ENCODE measurements at places on chromosomes 5 and 9.

DNA sequence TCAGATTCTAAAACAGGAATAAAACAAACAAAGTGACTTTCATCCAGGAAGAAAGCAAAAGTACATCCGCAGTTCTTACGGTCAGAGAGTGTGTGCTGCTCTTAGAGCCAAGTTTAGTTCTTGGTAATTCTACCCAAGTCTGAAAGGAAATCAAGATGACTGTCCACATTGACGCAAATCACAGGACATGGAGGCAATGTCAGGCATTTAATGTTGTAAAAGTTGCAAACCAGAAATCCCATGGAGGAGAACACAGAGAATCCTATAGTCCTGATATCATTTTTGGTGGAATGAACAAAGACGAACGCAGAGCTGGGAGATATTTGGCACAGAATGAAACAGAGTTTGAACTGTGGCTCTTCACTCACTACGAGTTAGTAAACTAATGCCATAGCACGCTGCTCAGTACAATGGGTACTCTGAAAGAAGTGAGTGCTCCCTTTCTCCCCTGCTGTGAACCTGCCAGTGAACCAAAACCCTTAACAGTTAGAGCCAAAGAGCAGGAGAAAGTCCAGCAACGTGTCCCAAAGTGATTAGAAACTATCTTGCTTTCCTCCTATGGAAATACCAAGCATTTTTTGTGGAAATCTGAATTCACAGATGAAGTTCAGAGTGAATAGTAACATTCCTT is 74.3 kb downstream of the MUSK start:
- no peak for DNase-seq

DNA sequence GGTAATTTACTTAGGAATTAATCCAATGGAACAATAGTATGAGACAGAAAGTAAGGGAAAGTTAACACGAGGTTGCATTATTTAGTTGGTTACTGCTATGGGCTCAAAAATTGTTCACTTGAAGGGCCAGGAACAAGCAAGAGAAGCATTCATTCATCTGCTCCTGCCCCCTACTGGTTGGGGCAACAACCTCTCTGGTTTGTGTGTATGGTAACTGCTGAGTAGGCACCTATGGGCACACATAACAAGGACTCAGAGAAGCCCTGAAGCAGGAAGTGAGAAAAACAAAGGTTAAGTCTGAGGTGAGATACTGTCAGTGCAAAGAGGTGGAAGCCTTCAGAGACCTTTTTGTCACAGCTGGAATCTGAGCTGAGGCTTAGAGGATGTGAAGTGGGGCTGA is 34.4 kb upstream of the RANBP6 start:
- DNase-seq, result no peak

DNA sequence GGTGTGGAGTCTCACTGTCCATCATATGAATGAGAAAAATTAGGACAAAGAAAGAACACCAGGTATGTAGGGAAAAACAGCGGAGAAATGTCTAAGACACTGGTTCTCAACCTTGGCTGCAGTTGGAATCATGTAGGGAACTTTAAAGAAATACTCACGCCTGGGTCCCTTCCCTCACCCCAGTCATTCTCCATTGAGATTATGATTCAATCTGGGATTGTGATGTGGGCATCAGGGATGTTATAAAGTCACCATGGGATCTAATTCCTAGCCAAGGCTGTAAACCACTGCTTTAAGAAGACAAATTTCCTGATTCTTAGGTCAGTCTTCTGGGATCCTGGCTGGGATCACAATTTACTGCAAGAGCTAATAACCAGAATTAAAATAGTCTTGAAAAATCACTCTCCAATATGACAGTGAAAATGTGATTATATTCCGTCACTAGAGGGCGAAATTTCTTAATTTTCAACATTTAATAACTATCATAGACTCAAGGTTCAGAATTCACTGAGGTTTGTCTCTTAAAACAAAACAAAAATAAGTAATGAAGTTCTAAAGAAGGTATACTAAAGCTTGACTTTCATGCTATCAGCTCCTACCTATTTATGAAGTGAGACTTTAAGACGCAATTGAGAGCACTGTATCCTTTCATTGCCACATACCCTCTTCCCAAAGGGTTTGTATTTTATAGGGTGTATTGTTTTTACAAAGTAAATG is 60.5 kb downstream of the GLDC start:
- no peak for DNase-seq

DNA sequence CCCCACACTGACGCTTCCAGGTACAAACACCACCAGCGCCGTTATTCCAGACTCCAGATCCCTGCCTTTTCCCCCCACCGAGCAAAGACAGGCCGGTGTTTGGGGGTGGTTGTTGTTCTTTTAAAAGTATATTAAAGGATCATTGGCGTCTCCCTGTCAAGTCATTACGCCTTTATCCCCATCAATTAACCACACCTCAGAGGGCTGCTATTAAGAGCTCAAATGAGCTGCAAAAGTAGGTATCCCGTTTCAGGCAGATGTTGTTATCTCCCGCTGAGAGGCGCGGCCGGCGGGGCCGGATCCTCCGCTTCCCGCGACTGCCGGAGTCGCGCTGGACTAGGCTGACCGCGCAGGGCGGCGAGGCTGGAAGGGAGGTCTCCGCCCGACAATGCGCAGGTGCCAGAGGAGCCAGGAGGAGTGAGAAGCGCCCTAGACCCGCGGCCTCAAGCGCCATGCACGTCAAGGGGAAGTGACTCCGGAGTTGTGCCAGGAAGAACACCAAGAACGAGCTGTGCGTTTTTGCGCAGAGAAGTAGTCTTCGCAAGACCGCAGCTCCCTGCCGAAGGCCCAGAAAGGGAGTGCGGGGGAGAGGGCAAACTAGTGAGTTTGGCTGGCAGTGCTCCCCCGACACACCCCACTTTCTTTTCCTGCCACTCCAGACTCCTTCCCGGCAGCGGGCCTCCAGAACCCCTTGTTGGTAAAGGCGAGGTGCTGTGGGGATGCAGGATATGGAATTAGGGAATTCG is 8.2 kb downstream of the NR2F1-AS1 start:
- DNase-seq, result no peak

GRCh38 chr5:119302916-119303897 is 52.6 kb upstream of the TNFAIP8 start:
- DNase-seq, result no peak

GRCh38 chr5:93611976-93612854 is 29.2 kb downstream of the NR2F1 start:
- DNase-seq, result peak; percentile 84

DNA sequence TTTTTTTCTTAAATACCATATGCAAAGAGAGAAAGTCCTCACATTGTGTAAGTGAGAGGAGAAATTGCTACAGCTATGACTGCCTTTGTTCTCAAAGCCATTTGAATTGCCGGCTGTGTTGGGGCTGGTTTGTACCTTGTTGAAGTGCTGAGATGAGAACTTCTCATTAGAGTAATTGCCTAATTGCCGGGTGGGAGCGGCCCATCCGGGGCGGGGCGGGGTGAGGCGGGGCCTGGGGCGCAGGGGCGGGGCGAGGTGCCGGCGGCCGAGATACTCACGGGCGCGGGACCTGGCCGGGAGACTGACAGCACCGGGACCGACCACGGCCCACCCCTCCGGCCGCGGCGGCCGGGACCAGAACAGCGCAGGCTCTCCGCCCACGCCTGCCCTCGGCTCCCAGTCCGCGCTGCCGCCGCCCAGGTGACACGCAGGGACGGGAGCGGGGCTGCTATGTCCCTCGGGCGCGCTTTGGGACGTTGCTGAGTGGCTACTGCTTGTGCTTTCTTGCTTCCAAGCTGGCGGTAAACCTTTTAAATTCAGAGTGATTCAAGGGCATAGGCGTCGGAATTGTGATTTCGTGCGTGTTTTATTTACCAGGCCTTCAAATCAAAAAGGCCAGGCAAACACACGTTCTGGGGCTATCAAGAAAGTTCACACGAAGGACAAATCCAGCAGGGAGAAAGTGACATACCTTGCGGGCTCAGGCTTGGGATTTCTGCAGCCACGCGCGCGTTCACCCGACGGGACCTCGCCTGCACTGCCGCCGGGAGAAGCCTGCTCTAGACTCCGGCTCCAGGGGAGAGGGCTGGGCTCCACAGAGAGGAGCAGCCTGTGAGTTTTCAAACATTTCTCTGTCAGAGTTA is 269.1 kb downstream of the FANCC start:
- peak; percentile 87 for DNase-seq
